Renal pelvis (tissue), 12 donors: ENCODE measurements at places on chromosomes 1 and 21.

DNA sequence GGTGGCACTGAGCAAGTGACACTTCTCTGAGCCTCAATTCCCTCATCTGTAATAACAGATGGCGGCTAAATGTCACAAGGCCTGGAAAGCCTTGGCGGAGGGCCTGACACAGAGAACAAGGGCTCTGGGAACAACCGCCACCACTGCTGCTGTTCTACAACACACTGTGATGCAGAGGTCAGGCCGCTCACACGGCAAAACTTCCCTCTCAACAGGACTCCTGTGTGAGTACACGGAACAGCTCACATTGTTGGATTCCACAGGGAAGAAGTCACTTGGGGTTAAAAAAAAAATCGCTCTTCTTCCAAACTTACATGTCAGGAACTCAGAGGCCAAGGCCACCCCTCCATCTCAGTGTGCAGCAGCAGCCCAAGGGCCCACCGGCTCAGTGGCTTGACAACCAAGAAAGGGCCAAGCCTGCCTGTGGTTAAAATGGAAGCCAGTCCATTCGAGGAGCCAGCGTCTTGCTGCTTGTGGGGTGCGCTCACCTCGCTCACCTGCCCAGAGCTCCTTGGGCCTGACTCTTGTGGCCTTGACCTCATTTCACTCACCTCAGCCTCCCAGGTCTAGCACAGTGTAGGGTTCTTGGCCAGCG lies 101.1 kb downstream of the RAVER2 start:
- DNase-seq: no peak

DNA sequence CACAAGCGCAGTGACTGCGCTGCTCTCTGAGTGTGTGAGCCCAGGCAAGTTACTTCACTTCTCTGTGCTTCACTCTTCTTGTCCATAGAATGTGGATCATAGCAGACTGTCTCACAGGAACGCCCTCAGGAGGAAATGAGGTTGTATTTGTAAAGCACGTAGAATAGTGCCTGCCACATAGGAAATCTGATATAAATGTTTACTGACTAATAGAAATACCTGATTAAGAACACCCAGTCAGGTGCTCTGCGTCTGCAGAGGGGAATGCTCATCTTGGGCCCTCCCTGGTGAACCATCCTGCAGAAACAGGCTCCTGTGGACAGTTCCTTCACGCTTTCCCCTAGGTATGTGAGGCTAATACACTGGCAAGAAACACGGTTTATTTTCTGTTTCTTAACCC lies 100.3 kb downstream of the BEND5 start:
- DNase-seq: no peak

DNA sequence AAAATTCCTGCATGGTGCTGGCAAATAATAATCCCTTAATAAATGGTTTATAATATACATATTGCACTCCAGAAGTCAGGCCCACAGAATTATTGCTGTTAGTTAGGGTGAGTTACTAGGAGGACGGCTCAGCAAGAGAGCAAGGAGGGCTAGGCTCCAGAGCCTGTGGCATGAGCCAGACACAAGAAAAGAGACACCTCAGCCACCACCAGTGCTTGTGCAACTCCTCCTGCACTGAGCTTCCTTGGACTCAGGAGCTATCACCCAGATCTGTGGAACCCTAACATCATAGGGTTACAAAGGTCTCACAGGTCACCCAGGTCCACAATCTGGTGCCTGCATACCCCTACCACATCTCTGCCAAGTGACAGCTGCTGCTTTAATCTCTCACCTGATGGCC lies 12.8 kb upstream of the LRRC8D start:
- DNase-seq: no peak

GRCh38 chr1:27687906-27688305 lies 15.9 kb upstream of the IFI6 start:
- DNase-seq: no peak
